ENCODE measurements at places on chromosomes 11 and 22.

- DNase-seq = no peak
Observed at GRCh38 chr22:49853981-49854831, 562 bp downstream of the ZBED4 start.

GRCh38 chr11:27187075-27187847, 146.6 kb downstream of the BBOX1 start:
- DNase-seq = no peak

GRCh38 chr11:65546217-65546958, 11.8 kb downstream of the LTBP3 start:
- DNase-seq = no peak

- DNase-seq = no peak
Observed at GRCh38 chr22:42717197-42717928, 3.3 kb downstream of the A4GALT start.
